ENCODE measurements at places on chromosomes 5 and 9.

GRCh38 chr5:157157293-157157891 is 8.7 kb downstream of the GARIN3 start:
- DNase-seq: no peak

GRCh38 chr9:116153765-116154333 is at the start of gene PAPPA:
PAPPA (plus strand) TSS chr9:116153791; CDS start chr9:116154173, 382 bp downstream.
- no peak for DNase-seq

GRCh38 chr5:178162481-178162880 is 8.8 kb upstream of the NHP2 start:
- no peak for DNase-seq

- no peak for DNase-seq
These were observed 178.9 kb downstream of the NIPBL start for GRCh38 chr5:37055383-37055990.

DNA sequence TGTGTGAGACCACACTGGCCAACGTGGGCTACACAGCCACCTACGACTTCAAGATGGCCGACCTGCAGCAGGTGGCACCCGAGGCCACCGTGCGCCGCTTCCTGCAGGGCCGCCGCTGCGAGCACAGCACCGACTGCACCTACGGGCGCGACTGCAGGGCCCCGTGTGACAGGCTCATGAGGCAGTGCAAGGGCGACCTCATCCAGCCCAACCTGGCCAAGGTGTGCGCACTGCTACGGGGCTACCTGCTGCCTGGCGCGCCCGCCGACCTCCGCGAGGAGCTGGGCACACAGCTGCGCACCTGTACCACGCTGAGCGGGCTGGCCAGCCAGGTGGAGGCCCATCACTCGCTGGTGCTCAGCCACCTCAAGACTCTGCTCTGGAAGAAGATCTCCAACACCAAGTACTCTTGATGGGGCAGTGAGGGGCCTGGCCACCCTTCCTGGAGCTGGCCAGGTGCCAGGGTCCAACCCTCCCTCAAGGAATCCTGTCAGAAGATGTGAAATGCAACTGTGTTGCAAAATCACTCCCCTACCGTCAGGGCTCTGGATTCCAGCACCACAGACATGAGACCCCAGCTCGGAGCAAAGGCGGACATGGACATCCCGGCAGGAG is 11.1 kb downstream of the DIPK1B start:
- no peak for DNase-seq

DNA sequence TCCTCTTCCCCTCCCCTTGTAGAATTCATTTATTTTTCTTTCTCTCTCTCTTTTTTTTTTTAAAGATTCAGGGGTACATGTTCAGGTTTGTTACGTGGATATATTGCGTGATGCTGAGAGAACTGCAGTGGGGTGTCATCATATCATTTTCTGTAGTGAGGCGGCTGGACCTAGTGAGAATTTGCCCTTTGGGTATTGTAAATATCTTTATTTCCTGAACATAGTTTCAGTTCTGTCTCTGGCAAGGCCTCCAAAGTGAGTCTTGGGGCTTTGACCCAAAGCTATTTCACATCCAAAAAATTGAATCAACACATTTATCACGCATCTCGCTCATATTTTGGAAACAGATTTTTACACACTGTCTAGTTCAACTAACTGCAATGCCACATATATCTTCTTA is 25.4 kb upstream of the MYOT start:
- DNase-seq: no peak

GRCh38 chr5:159324102-159324755 is 6.1 kb downstream of the IL12B start:
- no peak for DNase-seq

GRCh38 chr5:158039911-158040347 is 181.0 kb upstream of the CLINT1 start:
- DNase-seq: no peak

DNA sequence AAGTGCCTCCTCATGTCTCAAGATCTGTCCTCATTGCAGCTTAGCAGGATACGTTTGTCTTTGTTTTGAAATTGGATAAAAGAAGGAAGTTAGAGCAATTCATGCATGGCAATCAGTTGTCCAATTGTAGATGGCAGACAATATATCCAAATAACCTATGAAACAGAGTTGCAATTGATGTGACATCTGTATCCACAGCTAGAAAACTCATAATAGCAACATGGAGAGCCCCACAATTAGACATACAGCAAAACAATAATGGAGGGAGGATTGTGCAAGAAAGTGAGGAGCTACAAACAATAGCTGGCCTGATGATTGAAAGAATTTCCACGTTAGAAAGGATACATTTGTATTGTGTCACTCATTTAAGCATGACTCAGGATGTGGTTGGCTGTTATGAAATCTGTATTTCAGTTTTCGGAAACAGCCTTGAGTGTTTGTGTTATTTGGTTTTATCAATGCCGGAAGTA is 132.0 kb downstream of the FAM174A start:
- no peak for DNase-seq

DNA sequence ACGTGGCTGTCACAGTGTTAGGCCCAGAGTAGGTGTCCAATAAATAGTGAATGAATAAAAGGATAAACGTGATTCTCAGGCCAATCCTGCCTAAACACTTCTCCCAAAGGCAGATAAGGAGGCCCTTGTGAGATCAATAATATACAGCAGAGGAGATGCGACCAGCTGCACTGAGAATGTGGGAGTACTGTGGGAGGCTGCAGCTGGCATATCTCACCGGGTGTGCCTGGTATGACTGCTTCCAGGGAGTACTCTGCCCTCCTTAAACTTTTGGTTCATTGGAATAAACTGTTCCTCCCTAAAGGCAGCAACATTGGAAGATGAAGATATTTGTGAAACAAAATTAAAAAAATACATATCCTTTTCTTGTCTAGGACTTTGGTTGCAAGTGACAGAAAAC is 57.1 kb upstream of the PTPN3 start:
- DNase-seq: no peak

DNA sequence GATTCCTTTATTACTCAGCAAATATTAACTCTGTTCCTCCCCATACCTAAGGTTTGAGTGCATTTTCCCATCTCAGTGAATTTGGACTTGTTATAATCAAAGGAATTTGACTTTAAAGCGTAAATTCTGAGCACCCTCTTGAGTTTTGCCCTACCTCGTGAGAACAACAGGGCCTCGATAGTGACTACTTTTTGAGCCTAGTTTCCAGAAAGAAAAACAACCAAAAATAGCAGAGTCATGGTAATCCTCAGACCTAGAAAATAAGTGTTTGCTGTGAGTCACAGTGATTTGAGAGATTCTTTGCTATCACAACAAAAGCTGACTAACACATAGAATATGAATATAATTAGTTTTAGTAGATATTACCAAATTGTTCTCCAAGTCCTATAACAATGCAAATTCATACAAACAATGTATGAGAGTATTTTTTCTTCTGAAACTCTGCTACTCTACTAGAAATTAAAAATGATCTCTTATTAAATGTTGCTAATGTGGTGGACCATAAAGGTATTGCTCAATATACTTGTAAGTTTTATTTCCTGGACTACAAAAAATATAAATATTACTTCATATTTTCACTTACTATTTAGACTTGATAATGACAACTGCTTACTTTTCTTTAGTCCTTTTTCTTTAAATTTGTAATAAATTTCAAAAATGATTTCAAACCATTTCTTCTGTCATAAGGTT is 759.7 kb downstream of the BRINP1 start:
- DNase-seq: no peak

GRCh38 chr9:30732060-30732459 is 1652.4 kb upstream of the ACO1 start:
- DNase-seq: no peak

GRCh38 chr5:11780641-11781345 is 123.5 kb downstream of the CTNND2 start:
- no peak for DNase-seq

- no peak for DNase-seq
These were observed 118.8 kb upstream of the RPS23 start for GRCh38 chr5:82396871-82397514.

DNA sequence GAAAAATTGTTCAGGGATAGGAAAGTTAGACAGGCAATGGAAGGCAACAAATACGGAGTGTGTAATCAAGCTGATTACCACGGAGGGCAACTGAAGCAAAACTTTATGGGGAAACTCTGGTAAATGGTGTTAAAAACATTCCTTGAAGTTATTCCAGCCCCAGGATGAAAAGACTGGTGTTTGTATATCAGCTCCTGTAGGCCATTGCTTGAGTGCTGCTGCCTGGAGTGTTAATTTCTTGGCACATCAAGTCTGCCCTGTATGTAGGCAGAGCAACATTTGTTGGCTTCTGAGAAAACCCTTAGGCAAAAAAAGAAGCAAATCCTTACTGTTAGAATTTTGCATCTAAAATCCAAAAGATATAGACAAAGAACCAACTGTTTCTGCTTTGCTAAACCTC is 686.5 kb upstream of the ACO1 start:
- no peak for DNase-seq

- no peak for DNase-seq
These were observed 1.0 kb downstream of the HMGCS1 start for GRCh38 chr5:43312076-43312661.

DNA sequence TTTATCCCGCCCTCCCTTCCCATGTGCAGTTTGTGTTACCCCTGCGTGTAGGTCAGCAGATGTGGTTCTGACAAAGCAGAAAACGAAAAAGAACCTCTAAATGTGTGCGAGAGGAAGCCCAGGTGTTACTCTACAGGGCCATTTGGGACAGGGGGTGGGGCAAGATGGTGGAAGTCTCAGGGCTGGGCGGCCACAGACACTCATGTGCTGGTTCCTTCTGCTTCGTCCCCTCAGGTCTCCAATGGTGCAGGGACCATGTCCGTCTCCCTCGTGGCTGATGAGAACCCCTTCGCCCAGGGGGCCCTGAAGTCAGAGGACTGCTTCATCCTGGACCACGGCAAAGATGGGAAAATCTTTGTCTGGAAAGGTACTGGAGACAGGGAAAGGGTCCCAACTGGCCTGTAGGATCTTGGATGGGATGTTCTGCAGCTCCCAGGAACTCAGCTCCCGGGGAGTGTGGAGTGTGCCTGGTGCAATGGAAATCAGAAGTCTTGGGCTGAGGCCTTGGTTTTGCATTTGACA is 49.0 kb downstream of the GSN start:
- DNase-seq: no peak

GRCh38 chr5:134450374-134450773 is 38.7 kb upstream of the CDKN2AIPNL start:
- no peak for DNase-seq

GRCh38 chr9:27538647-27539046 is 9.0 kb upstream of the MOB3B start:
- no peak for DNase-seq

DNA sequence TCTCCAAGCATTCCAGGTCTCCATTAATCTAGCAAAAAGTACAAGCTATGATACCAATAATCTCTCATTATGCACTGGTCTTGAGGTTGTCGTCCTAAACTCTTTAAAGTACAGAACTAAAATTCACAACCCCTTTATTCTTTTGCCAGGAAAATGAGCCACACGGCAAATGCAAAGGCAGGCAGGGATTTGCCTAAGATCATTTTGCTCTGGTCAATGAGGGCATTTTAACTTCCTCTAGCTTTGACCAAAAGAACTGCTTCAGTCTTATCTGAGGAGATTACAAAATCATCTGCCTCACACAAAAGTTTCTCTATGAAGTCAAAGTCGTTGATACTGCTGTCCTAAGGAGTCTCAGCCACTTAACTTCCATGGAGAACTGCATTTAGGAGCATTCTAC is 51.8 kb downstream of the EPB41L4B start:
- no peak for DNase-seq

DNA sequence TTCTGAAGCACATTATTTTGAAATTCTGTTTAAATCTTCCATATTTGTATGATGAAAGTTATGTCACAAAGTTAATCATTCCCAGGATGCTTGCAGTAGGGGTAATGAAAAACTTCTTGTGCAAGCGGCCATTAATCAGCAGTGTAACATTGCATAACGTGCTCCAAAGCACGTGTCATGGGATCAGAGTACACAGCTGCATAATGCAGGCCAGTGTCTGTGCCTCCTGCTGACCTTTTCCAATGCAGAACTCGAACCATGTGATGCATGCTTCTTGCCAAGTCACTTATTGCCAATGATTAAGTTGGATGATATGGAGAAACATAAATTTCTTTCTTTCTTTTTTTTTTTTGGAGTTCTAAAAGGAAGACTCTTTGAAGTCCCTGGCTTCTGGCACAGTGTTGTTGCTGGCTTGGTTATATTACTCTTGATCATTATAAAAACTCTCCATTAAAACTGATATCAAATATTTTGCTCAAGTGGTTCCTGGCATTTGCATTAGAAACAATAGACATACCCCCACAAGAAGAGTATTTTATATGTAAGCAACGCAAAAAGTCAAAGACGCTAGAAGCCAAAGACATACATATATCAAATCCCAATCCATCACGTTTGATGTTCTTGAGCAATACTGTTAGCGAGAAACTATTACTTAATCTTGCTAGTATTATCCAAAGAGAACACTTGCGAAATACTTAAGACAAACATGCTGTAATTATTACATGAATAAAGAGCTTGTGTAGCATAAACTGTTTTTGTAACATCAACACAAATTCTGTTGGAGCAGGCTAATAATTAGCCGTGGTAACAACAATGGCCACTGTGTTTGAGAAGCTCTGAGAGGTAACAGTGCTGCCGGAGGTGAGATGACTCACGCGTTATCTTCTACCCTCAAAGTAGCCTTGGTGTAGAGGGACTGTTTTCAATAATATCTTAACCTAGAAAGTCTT is 164.2 kb downstream of the AUH start:
- DNase-seq: no peak

- no peak for DNase-seq
These were observed 92.4 kb downstream of the ARHGAP26 start for GRCh38 chr5:142862594-142862993.

DNA sequence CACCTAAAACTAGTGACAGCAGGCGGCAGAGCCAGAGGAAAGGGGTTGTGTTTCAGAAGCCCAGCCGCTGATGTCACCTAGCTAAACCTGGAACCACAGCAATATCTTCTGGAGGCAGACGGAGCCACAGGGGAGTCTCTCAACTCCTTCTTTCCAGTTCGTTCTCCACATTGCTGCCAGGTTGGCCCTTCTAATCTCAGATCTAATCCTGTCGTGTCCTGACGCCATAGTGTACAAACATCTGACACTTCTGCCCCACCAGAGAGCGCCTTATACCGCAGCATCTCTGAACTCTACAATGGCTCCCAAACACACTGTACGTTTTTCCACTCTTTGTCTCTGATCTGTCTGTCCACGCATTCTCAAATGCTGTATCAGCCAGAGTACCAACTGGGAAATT is 240.0 kb downstream of the SMARCA2 start:
- DNase-seq: no peak
